ENCODE measurements at places on chromosomes 7 and 10. TPM values are rescaled to one million over a fixed set of nuclear protein-coding genes. Genes with fewer than 3 reads are reported as not detected.

DNA sequence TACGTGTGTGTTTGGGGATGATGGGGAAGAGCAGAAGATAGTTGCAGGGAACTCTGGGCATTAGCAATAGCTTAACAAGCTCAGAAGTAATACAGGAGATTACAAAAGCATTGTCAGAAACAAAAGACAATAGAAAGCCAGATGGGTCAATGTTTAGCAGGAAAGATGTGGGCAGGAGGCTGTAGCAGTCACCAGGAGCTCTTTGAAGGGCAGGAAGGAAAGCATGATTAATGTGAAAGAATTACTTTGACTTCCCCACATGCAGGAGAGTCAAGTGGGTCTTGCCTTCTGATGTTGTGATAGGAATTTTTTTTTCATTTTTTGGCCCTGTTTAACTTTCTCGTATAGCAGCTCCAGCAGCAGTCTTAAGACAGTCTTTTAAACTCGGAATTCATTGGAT, 6.0 kb upstream of the SMNDC1 start:
- DNase-seq: no peak

The PYROXD2 gene
- 2.0 TPM for total RNA-seq

The UTF1 gene
- total RNA-seq: not detected

DNA sequence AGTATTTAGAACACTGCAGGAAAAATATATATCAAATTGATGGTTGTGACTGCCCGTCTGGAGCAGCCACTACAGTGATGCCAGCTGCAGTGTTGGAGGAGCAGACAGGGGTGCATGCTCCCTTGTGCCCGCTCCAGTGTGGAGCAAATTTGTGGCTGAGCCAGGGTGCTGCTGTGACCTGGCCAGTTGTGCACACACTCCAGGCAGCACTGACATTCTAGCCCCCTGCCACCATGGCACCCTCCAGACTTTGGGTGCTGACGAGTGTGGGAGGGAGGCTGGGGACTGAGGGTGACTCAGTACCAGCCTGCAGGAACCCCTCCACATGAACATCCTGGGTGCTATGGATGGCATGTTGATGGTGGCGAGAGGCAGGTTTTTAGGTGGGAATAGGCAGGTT, 160.0 kb upstream of the PCDH15 start:
- DNase-seq: no peak

The FAM107B gene
- 33.1 TPM for total RNA-seq

DNA sequence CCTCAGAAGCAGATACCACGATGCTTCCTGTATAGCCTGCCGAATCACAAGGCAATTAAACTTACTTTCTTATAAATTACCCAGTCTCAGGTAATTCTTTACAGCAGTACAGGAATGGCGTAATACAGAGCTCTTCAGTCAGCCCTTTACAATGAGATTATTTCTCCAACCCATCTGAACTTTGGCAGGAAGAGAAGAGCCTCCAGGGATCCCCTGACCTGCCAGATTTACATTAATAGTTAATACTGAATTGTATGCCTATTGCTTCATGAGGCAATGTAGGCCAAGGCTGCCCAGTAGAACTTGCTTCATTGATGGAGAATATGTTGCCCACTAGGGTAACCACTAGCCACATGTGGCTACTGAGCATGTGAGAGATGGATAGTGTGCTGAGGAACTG, 608.7 kb downstream of the SH2D4B start:
- no peak for DNase-seq

DNA sequence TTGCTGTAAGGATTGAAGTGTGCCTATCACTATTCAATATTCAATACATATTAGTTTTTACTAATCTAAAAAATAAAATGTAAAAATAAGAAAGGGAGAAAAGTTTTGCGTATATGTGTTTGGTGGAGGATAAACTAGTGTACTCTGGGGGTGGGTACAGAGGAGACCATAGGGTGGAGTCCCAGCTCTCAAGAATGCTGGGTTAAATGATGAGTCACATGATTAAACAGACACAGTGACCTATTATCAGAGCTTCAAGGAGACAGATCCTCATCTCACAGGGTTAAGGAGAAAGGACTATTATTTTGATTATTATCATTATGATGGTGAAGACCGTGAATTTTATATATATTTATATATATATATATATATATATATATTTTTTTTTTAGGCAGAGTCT, 77.5 kb downstream of the AFAP1L2 start:
- no peak for DNase-seq

The DKK1 gene
- total RNA-seq: 7.3 TPM

DNA sequence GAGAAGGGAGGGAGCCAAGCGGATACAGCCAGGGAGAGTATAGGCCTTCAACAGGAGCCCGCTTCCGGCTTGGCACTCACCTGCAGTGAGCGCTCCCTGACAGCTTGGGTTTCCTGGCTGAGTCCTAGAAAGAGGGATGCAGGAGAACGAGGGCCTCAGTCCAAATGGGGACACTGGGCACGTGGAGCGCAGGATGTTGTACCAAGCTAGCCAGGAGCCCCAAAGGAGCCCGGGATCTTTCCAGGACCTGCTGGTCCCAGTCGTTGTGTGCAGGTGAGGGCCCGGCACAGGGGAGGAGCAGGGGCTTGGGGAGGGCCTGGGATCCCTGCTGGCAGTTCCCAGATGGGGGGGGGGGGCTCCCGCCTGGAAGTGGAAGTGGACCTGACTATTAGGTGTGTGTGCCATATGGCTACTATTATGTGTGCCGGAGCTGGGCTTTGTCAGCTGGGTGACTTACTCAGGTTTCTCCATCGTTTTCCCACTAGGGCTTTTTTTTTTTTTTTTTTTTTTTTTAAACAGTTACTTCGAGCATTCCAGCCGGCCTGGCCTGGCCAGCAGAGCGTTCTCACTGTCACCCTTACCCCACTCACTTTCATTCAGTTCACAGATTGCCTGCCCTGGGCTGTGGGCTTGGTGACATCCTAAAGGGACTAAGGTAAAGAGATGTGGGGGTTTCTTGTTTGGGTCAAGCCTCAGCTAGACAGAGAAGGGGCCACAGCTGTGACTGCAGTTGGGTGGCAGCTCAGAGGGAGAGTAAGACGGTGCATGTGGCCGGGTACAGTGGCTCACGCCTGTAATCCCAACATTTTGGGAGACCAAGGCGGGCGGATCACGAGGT, 3.8 kb downstream of the AGAP3 start:
- no peak for DNase-seq

DNA sequence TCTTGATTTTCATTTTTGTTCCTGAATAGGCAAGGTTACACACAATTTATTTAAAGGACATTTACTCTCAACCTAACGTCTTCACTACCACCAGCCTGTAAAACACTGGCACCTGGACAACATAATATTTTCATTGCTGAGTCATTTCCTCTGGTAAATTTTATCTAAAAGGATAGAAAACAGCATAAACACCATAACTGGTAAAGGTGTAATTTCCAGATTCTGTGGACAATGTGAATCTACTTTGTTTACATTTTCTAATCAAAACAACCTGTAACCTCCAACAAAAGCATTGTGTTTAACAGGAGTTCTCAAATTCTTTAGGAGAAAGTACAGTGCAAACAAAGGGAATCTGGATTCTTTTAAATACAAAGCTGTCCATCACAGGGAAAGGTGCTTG, 472.0 kb upstream of the AKR1E2 start:
- peak; percentile 82 for DNase-seq

GRCh38 chr7:42833411-42833810, 78.5 kb downstream of the C7orf25 start:
- DNase-seq: peak; percentile 13

DNA sequence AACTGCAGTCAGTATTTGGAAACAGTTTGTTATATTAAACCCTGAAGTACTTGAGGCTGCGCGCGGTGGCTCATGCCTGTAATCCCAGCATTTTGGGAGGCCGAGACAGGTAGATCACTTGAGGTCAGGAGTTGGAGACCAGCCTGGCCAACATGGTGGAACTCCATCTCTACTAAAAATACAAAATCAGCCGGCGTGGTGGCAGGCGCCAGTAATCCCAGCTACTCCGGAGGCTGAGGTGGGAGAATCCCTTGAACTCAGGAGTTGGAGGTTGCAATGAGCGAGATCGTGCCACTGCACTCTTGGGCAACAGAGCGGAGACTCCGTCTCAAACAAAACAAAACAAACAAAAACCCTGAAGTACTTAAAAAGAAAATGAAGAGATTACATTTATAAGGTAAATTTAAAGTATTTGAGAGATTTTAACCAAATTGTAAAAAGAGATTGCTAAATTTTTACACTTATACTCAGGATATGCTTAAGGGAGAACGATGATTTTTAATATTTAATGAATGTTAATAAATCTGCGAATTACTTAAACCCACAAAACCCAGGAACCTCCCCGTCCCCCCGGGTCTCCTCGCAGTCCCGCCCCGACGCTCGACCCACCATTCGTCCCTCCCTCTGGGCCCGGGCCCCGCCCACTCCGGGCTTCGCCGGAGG, 425 bp upstream of the MTG1 start:
- DNase-seq: no peak

The CUBN gene
- total RNA-seq: 0.98 TPM

The CDHR1 gene
- total RNA-seq: not detected

The SYT15 gene
- total RNA-seq: under 0.01 TPM

DNA sequence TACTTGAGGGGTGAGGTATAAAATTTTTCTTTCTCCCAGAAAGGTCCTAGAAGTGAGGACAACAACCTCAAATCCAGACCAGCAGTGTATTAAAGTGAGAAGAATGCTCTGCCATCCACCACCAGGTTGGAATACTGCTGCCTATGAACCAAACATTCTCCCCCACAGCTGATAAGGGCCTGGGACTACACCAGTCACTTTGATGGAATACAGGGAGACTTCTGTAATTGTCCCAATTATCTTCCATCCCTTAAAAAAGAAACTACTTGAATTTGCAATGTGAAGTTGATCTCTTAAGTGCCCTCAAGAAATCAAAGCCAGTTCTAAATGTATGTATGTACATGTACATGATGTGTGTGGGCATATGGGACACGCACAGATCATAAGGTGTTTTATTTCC, 3.0 kb downstream of the TBX20 start:
- DNase-seq: no peak

DNA sequence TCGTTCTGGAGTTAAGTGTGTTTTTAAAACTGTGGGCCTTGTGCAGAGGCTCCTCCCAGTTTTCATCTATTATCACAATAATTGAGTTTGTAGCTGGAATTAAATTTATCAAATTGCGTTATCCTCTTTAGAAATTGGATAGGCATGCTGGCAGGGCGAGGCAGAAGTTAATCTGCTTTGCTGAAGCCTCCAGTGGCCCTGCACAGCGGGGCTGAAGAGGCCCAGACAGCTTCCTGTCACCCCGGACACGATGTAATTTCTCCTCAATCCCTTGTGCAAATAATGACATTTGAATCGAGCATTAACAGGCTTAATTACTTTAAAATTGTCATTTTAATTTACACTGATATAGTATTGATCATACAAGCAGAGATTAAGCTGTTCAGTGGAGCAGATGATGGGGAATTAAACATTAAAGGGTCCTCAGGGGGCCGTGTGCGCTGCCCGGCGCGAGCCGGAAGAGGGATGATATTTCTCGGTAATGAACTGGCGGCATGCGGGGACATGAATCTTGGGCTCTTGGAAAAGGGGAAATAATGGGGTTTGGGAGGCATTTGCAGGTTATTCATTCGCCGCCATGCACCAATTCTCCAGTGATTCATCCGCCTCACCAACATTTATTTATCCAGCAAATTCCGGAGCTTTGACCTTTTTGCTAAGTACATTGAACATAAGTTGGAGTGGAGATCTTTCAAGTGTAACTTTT, 118.5 kb downstream of the NKX6-2 start:
- no peak for DNase-seq

DNA sequence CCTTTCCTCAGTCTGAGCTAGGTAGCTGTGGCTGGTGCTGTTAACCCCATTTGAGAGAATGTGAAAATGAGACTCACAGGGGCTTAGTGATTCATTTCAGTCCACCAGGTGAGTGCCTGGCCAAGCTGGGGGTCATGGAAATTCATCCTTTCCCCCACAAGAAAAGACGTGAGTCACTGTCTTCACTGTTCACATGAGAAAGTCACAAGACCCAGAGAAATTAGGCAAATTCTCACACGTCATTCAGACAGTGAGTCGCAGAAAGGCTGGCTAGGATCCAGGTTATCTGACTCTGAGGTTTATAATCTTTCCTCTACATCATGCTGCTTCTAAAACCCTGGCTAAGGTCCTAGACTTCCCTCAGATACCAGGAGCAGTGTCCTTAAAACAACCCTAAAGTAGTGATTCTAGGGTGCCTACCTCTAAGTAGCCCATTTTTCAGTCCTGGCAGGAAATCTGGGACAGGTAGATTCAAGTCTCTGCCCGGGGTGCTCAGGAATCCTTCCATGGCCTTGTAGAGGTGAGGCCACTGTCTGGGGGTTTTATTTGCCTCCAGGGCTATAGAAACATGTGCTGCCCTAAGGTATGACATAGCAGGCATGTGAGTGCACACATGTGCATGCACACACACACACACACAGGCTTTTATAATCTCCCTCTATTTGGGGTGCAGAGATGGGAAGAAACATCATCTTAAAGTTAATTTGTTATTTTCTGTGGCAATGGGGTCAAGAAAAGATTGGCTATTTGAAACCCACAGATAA, 427.9 kb upstream of the CELF2 start:
- DNase-seq: peak; percentile 8

DNA sequence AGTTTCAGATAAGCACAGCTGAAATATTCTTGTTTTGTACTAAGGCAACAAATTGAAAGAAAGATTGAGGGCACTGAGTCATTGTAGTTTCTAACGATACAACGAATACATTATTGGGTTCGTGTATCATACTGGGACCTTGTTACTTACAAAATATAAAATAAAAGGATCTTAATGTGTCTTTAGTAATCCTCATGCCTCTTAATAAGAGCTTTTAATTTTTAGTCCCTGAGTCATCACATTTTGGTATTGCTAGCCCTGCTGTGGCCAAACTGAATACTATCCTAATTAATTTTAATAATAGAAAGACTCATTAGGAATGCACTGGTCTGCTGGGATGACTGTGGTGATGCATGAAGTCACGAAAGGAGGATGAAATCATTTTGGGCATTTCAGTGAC, 309.7 kb downstream of the EXOC4 start:
- DNase-seq: no peak

- DNase-seq: no peak
Observed at GRCh38 chr7:77561352-77561751, 24.3 kb downstream of the PTPN12 start.

All from RPMI7951 (cell line).